LNCaP clone FGC (cell line): ENCODE measurements at places on chromosomes 16 and 17.

GRCh38 chr17:32136856-32137255 lies 5.4 kb upstream of the RHOT1 start:
- no peak for DNase-seq

GRCh38 chr17:58279736-58280479 lies 827 bp downstream of the MPO start:
- no peak for DNase-seq

DNA sequence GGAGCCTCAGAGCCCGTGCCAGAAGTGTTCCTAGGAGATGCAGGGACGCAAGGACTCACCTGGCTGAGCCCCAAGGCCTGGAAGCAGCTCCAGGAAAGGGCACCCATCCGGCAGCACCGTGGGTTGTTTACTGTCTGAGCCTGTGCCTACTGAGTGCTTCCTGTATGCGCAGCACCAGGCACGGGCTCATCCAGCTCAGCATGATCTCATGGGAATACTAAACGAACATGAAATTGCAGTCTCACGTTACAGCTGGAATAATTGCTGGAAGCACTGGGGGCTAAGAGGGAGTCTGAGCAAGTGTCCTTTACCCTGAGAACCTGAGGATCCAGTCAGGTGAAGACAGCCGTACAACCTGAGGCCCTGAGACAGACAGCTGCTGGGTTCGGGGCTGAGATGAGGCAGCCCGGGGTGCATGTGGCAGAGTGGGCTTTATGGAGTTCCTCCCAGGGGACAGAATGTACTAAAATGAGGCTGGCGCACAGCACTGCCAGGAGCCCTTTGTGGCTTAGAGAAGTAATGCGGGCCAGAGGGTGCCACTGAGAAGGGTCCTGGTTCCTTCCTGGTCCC lies 5.4 kb downstream of the CTRL start:
- peak; percentile 96 for DNase-seq

DNA sequence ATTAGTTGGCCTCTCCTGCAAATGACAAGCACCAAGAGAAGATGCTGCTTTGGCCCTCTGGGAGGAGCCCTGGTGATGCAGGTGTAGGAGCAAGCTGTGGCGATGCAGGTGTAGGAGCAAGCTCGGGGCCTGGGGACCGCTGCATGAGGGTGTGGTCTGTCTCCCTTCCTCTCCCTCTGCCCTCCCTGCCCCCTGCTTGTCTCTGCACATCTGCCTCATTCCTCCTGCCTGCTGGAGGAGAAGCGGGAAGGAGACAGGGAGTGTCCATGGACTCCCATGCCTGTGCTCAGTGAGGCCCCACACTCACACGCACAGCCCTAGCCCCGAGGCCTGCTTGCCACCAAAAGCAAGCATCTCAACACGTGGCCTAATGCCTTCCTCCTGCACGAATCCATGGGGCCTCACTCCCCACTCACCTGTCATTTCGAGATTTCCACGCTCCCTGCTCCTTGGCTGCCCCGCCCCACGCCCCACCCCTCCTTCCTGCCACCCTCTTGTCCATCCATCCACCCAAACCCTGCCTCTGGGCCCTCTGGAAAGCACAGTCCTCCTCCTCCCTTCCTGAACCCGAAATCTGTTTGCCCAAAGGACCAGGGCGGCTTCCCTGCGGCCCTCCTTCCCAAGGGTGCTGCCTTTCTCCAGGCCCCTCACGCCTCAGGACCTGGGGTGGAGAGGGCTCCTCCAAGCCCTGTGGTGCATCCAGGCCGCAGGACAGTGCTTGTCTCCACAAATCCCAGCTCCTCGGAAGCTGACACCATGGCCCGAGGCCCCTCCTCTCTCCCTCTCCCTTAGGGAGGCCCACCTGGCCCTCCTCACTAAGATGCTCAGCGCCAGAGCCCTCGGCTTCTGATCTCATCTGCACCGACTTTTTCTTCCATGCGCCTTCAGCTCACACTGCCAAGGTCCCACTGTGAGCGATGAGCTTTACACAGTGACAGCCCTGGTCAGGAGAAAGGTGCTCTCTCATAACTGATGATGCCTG lies 11.8 kb upstream of the ALDH3A1 start:
- DNase-seq = no peak

DNA sequence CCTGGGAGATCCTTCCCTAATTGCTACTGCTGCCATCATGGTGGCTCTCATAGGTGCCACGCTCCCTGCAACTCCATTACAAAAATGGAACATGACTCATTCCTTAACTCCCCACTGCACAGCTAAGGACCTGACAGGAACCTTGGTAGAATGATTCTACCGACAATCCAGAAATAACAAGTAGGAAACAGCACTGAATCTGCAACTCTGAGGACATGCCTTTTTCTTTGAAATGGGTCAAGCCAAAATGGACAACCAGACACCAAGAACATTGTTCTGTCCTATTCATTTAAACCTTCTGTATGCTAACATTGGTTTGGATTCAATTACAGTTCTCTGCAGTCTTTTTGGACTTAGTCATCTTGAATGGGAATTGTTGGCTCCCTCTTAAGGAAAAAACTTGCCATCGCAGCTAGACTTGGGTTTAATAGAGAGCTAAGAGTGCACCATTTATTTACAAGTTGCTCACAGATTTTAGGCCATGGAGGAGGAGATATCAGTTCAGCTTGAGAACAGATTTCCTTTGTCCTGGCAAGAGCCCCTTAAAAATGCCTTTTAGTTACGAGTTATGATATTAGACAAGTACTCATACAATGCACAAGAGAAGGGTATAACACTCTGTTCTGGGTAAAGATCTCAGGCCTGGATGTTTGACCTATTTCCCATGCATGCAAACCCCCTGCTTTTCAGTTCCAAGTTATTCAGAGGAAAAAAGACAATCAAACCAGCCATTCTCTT lies 20.9 kb upstream of the NSRP1 start:
- peak; percentile 51 for DNase-seq

- DNase-seq = no peak
These were observed 11.1 kb upstream of the ATP2C2 start for GRCh38 chr16:84357191-84357651.

GRCh38 chr17:15308758-15309157 lies 32.6 kb downstream of the TEKT3 start:
- no peak for DNase-seq

GRCh38 chr16:87086575-87086974 lies 230.6 kb downstream of the C16orf95 start:
- no peak for DNase-seq

- DNase-seq = no peak
These were observed 56.6 kb downstream of the LYRM1 start for GRCh38 chr16:20957153-20957552.

GRCh38 chr16:24023621-24024020 lies 187.8 kb downstream of the PRKCB start:
- DNase-seq = no peak

DNA sequence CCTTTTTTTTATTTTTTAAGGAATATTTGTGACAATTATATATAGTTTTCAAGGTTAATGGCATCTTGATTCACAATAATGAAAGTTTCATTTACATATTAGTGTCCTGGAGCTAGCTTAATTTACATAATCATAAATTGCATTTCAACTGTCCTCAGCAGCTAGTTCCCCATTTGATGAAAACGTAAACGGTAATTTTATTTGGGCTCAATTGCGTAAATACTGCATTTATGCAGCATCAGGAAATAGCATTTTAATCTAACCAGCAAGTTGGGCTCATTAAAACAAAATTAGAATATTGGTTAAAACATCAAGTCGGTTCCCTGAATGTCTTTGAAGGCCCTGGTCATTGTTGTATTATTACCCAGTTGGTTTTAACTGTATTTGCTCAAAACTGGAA lies 136.8 kb upstream of the CDH5 start:
- DNase-seq = no peak

GRCh38 chr17:40092581-40092980 lies 7.8 kb downstream of the NR1D1 start:
- DNase-seq = no peak

GRCh38 chr16:77611386-77611785 lies 110.9 kb upstream of the NUDT7 start:
- DNase-seq = no peak

- DNase-seq = no peak
These were observed 29.9 kb downstream of the YPEL2 start for GRCh38 chr17:59361386-59361785.

DNA sequence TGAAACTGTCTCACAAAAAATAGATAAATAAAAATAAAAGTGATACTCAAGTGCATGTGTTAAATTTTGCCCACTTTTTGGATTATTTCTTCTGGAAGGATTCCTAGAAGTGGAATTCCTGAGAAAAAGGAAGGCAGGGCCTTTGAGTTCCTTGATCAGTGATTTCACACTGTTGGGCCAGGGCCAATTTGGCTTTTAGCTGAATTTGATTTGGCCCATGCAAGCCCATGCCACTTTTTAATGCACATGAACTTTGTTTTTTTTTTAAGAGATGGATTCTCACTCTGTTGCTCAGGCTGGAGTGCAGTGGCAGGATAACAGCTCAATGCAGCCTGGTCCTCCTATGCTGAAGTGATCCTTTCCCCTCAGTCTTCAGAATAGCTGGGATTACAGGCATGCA lies 96.3 kb downstream of the TNFRSF13B start:
- DNase-seq = no peak

- DNase-seq = peak; percentile 93
These were observed 85.7 kb downstream of the TIMM22 start for GRCh38 chr17:1082579-1082978.

DNA sequence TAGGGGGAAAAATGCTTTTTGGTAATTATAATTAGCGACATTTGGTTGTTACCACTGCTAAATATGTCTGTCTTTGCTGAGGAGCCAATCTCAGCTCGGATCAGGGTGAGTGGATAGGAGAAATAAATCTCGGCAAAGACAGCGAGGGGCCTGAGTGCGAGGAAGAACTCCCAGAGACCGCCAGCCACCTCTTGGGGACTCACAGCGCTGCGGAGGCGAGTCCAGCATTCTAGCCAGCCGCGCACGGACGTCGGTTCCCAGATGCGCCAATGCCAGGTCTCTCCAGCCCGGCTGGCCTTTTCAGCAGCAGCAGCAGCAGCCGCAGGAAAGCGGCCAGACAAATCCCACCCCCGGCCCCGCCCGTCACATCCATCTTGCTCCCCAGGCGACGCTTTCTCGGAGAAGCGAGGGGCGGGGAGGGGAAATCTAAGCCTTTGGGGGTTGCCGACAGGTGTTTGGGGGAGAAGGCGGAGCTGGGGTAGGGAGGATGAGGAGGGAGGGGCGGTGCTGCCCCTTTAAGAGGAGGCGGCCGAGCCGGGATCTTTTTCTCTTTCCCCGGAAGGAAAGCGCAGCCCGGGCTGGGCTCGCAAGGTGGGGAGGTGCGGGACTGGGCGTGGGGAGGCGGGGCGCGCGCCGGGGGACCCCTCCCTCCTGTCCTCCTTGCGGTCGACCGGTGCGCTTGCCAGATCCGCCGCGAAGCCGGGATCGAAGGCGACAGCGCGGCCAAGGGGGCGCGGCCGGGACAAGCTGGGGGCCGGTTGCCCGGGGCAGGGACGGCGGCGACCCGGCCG lies at the start of gene ITGA3:
TSS of gene ITGA3 (plus strand) at position 685 of the 791 bp plus-strand sequence. CDS start 330 bp downstream, outside the sequence.
- DNase-seq = peak; percentile 52

DNA sequence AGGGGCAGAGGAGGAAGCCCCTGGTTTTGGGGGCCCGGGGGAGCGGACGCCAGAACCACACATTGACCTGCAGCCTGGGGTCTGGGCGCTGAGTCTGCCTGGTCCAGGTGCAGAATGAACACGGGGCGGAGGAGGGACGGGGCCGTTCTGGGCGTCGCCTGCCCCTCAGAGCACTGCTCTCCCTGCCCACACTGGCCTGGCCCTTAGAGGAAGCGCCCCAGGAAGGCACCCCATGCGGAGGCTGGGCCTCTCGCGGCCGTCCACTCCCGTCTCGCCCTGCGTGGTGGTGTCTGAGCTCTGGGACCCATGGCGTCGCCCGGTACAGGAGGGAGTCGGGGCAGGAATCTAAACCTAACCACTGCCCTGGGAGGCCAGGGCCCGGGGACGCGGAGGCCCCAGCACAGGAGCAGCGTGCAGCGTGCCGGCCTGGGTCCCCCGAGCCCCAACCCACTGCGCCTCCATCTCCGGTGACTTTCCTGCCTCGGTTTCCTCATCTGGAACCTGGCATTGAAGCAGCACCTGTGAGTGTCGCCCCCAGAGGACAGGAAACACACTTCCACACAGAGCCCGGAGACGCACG lies 4.3 kb downstream of the TPSD1 start:
- no peak for DNase-seq

- no peak for DNase-seq
These were observed 97.1 kb upstream of the TMEM97 start for GRCh38 chr17:28221751-28222414.

DNA sequence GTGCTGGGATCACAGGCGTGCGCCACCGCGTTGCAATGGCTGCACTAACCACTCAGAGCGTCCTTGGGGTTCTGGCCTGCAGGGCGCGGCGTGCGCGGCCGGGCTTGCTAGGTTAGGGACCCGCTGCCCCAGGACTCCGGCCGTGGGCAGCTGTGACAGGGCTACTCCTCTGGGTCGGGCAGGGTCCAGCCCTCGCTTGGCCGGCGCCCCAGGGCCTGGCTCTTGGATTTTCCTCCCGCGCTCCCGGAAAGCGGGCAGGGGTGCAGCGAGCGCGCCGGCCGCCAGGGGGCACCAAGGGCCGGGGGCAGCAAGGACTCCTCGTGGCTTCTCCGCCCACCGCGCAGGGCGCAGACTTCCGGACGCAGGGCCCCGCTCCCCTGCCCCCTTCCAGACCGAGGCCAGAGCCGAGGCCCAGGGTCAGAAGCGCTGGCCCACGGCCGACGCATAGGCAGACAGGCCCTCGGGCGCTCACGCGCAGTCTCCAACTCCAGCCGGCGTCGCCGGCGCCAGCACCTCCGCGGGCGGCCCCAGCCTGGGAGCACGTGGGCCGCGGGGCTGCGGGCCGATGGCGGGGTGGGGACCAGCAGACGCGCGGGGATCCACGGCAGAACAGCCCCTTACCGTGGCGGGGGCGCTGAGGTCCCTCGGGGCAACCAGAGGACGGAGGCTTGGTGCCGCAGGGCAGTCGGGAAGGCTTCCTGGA lies 355 bp downstream of the TLE7 start:
- DNase-seq = no peak

DNA sequence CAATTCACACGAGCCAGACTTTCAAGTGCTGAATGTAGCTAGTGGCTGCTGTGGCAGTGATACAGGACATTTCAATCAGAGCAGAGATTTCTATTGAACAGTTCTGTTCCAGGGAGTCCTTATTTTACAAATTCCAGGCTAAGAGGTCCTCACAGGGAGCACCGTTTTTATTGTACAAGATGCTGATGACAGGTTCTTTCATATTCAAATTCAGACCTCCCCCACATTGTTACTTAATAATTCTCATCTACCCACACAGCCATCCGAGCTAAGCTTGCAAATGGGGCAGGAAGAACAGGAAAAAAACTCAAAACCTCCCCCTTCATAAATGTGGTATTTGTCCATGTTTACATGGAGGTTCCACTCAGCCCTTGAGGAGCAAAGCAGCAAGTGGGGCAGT lies 9.8 kb downstream of the GABARAPL2 start:
- DNase-seq = no peak

DNA sequence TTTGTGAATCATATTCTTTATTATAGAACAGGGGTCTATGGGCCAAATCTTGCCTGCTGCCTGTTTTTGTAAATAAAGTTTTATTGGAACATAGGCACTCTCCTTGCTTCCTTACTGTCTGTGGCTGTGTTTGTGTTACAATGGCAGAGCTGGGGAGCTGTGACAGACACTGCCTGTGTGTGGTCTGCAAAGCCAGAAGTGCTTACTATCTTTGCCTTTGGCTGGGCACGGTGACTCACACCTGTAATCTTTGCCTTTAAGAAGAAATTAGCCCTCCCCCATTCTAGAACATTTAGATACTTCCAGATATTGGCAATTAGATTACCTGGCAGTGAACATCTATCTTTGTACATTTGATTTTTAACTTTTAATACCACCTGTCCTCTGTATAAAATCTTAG lies 308.3 kb downstream of the FOXL1 start:
- no peak for DNase-seq
